GM03348 (cell line): ENCODE measurements at places on chromosomes 4 and X.

DNA sequence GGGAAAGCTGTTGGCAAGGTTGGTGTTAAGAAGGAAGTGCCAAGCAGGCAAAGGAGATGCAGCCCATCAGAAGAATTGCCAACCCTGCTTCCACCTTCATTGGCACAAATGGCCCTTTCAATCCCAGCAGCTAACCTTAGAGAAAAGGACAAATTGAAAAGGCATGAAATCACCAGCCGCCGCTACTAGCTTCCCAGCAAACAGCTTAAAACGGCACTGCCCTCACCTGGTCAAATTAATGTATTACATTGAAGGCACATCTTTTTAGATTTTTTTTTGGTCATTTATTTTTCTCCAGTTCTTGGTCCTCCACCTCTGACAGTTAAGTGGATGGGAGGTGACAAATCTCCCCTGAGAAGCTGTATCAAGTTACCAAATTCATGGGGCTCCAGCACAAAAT is 51.0 kb upstream of the NHSL2 start:
- DNase-seq: peak; percentile 20

GRCh38 chr4:120994521-120994920 is 72.0 kb upstream of the PRDM5 start:
- no peak for DNase-seq

- peak; percentile 27 for DNase-seq
Observed at GRCh38 chr4:142840516-142841123, 5.5 kb downstream of the INPP4B start.

GRCh38 chr4:81756973-81757372 is 285.3 kb upstream of the RASGEF1B start:
- no peak for DNase-seq

- DNase-seq: no peak
Observed at GRCh38 chr4:15182600-15183220, 180.4 kb downstream of the CPEB2 start.

GRCh38 chr4:141124224-141124623 is 9.0 kb downstream of the RNF150 start:
- DNase-seq: no peak

- DNase-seq: peak; percentile 51
Observed at GRCh38 chr4:177235026-177235425, 74.6 kb upstream of the NEIL3 start.

GRCh38 chr4:51943221-51943620 is 76.9 kb downstream of the LRRC66 start:
- DNase-seq: peak; percentile 57

DNA sequence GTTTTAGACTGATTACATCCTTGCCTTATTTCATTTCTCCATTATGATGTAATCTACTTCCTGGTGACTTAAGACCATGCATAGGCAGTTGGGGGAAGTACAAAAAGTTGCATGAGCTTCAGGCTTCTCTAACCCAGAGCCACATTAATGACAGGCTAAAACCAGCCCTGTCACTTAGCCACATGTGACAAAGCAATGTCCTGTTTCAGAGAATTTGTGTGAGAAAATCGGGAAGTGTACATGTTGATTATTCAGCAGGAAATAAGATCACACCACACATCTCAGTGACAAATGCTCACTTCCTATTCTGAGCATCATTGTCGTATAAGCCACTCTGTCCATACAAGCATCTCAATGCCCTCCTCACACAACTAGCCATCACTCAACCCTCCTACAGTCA is 98.5 kb upstream of the MAGEB16 start:
- DNase-seq: no peak

- no peak for DNase-seq
Observed at GRCh38 chr4:108168671-108169523, at the start of gene LEF1. Gene LEF1 (minus strand): TSS chr4:108168932. CDS start chr4:108167767, 1,165 bp downstream.

DNA sequence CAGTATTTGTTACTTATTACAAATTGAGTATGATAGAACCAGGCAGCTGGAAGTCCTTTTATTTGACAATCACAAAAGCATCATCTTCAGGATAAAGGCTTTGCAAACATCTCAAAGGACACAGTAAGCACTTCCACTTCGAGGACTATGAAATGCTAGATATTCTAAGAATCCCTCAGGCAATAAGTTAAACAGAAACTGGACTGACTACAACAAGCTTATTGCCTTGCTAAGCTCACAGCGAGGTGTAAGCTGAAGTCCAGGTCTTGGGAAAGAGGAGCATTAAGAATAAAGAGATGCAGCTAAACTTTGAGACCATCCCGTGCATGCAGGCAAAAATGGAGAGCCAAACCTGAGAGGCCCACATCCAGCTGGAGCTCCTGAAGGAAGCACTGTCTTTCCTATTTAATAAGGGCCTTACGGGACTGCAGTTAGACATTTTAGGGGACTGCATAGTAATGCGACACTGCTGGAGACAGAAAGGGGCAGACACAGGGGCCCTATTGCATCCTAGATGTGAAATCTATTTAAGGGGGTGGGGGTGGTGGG is 38.7 kb downstream of the DCHS2 start:
- no peak for DNase-seq

- DNase-seq: no peak
Observed at GRCh38 chr4:20883231-20883630, 183.0 kb downstream of the PACRGL start.

DNA sequence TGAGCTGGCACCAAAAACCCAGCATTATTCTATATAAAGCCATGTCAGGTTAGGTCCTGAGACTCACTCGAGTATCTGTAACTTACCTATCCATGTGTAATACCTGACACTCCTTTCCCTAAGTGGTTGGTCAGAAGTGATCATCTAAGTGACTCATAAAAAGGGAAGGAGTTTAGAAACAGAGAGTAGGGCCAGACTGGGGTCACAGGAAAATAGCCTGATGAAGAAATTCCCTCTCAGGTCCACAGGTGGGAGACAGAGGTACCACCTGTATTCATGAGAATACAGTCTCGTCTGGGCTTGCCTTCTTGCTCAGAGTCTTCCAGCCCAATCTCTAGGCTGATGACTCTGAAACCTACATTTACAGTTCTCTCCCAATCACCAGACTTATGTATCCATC is 161.8 kb upstream of the MAP3K15 start:
- no peak for DNase-seq
